ENCODE measurements at places on chromosomes 3 and 15.

DNA sequence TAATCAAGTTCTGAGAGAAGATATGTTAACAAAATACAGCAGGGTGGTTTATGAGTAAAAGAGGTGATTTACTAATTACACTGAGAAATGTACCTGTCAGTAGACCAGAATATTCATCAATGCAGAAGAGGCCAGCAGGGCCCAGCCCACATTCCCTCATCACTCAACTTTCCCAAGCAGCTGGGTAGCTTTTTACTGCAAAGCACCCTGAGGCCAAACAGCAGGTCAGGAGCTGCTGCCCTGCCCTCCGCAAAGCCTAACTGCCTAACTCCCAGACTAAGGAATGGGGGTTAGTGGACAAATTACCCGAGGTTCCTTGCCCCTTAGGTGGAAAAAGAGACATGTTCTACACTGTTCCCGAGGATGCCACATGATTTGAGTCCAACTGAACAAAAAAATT, 108.2 kb downstream of the TBL1XR1 start:
- DNase-seq: no peak

- DNase-seq: peak; percentile 2
Measured at GRCh38 chr3:84547971-84548970, 410.5 kb upstream of the CADM2 start.

DNA sequence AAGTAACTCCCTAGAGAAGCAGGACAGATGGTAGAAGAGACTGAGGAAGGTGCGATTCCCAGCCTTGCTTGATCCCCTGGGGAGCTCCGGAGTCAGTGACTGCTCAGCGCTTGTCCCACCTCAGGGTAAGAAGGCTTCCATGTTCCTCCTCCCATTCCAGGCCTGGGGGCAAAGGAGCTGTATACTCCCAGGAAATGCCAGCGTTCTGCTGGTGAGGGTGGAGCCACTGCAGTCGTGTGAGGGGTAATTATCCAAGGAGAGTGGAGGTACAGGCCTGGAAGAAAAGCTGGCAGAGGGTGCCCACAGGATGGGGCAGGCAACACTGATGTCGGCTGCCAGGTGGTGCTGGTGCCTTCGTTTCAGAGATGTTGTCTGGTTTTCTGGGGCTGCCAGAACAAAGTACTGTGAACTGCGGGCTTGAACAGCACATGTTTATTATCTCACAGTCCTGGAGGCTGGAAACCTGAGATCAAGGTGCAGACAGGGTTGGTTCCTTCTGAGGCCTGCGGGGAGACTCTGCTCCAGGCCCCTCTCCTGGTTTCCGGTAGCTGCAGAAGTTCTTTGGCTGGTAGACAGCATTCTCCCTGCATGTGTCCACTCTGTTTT, 12.1 kb upstream of the APBA2 start:
- DNase-seq: no peak

- no peak for DNase-seq
Measured at GRCh38 chr3:55660642-55661041, 173.5 kb upstream of the WNT5A start.

DNA sequence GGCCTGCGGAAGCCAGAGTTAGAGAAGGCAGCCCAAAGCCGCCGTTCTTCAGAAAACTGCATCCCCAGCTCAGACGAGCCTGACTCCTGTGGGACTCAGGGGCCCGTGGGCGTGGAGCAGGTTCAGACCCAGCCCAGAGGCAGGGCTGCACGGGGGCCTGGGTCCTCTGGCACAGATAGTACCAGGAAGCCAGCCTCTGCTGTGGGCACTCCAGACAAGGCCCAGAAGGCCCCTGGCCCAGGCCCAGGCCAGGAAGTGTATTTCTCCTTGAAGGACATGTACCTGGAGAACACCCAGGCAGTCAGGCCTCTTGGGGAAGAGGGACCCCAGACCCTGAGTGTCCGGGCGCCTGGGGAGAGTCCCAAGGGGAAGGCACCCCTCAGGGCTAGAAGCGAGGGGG, 23.1 kb downstream of the ALPK3 start:
- no peak for DNase-seq

DNA sequence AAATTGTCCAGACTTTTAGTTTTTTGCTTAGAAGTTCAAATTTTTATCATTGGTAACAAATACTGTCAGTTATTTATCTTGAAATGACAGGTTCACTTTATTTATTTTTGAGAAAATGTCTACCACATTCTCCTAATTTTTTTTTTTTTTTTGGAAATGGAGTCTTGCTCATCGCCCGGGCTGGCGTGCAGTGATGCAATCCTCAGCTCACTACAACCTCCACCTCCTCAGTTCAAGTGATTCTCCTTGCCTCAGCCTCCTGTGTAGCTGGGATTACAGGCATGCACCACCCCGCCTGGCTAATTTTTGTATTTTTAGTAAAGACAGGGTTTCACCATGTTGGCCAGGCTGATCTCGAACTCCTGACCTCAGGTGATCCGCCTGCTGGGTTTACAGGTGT, 16.1 kb upstream of the EBLN2 start:
- DNase-seq: no peak

- no peak for DNase-seq
Measured at GRCh38 chr3:23760325-23760724, 45.4 kb upstream of the UBE2E1 start.

DNA sequence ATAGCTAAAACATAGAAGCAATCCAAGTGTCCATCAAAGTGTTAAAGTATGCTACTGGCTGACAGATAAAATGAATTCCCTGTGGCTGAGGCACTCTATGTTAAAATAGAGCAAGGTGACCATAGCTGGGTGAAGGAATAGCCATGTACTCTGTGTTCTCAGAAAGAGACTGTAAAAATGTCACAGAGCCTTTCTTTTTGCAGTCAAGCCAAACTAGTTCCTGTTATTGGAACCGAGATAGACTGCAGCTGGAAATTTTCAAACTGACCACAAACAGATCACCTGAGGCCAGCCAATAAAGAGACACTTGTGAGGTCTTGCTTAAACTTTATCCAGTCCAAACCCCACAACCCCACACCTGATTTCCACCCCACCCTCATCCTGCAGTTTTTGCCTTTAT, 422.8 kb upstream of the NAALADL2 start:
- DNase-seq: no peak

DNA sequence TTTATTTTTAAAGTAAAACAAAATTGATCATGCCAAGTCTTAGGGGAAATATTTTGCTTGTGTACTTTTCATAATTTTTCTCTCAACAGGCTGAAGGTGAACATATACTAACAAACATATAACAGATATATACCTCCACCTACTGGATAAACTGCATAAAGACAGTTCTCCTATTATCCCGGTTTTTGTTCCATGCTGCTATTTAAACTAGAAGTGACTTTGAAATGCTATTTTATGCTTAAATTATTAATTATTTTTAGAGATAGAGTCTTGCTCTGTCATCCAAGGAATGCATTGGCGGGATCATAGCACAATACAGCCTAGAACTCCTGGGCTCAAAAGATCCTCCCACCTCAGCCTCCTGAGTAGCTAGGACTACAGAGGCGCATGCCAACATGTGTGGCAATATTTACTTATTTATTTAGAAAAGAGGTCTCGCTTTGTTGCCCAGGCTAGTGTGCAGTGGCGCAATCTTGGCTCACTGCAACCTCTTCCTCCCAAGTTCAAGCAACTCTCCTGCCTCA, 49.8 kb downstream of the ST3GAL6 start:
- DNase-seq: peak; percentile 5

DNA sequence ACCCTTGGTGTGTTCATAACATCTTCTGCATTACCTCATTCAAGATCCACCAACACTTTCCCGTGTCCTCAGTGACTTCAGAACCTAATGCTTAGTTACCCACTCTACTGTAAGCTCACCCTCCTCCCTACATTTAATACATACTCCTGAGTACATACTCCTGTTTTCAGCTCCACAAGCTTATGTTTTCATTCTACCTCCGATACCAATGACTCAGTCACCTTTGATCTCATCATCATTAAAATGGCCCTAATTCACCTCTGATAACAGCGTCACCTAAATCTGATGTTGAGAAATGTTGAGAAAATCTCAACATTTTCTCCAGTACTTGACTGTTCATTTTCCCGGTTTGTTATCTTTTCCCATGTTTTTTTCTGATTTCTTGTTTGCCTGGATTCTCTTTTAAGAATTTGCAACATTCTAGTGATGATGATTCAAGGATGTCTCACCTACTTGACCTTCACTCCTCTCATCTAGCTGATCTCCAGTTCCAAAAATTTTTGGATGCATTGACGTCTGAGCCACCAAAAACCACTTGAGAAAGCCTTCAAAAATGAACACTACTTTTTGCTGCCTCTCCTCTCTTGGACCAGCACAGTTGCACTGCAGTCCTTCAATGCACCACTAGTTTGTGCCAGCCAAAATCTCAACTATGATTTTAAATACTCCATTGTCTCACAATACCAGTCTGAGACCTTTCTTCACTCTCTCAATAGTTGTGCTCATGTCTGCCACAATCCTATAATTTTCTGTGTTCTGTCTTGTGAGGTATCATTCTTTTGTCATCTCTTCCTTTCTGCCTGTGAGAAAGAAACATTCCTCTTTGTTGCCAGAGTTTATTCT, 220.7 kb upstream of the SEMA6D start:
- no peak for DNase-seq

- no peak for DNase-seq
Measured at GRCh38 chr3:151563305-151563704, 102.4 kb upstream of the IGSF10 start.

DNA sequence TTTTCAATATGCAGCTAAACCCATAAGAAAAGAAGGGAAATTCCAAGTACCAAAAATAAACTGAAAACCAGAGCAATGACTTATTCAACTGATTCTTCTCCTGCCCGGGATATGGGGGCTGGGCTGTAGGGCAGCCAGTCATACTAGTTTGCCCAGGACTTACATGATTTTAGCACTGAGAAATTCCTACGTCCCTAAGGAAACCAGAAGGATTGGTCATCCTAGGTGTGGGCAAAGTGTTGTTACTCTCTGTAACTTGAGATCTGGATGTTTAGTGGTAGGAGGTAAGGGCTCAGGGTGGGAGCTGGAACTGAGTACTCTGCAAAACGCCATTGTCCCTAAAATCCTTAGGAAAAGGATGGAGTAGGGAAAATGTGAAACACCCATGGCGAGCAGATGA, 1.2 kb upstream of the DAZL start:
- no peak for DNase-seq

- no peak for DNase-seq
Measured at GRCh38 chr15:77547801-77548588, 84.7 kb downstream of the LINGO1 start.

- DNase-seq: no peak
Measured at GRCh38 chr3:82031596-82031995, 270.2 kb upstream of the GBE1 start.

DNA sequence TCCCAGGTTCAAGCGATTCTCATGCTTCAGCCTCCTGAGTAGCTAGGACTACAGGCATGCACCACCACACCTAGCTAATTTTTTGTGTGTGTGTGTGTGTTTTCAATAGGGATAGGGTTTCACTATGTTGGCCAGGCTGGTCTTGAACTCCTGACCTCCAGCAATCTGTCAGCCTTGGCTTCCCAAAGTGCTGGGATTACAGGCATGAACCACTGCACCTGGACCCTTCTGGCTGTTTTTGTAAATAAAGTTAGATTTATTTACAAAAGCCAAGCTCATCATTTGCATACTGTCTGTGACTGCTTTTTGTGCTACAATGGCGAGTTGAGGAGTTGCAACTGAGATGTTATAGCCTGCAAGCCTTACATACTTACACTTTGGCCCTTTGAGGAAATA, 28.6 kb upstream of the IL16 start:
- no peak for DNase-seq

GRCh38 chr3:57086201-57086600, 25.7 kb downstream of the SPATA12 start:
- no peak for DNase-seq

DNA sequence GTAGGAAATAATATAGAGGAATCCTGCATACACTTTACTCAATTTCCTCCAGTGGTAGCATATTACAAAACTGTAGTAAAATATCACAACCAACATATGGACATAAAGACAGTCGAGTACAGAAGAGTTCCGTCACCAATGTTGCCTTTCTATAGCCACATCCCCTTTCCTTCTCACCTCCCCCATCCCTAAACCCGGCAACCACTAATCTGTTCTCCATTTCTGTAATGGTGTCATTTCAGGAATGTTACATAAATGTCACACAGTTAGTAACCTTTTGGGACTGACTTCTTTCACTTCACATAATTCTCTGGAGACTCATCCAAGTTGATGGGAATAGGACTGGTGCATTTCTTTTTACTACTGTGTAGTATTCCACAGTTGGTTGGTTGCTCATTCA, 41.4 kb upstream of the ATG7 start:
- DNase-seq: no peak

- no peak for DNase-seq
Measured at GRCh38 chr3:15273227-15273626, 59.2 kb downstream of the SH3BP5 start.

DNA sequence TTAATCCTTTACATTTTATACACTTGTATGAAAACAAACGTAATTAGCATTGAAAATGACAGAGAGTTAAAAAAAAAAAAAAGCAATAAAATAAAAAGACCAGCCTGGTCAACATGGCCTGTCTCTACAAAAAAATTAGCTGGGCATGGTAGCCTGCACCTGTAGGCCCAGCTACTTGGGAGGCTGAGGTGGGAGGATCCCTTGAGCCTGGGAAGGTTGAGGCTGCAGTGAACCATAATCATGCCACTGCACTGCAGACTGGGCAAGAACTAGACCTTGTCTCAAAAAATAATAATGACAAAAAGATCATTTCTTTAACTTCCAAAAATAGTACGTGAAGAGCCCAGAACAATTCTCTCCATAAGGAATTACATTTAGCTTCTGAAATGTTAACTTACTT, 1.9 kb downstream of the SSR3 start:
- no peak for DNase-seq

DNA sequence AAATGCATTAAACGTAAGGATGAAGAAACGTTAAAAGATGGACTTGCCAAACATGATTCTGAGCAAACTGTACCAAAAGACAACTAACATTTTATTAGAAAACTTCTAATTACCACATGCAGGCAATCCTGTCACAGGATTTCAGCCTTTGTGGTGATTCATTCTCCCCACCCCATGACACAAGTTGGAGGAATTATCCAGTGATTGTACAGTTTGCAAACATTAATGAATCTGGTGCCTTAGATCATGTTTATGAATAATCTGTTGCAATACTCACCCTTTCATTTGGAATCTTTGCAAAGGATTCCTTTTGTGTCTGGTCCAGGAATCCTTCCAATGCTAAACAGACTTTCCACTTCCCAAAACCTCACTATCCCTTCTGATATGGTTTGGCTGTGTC, 23.3 kb upstream of the ERC2 start:
- no peak for DNase-seq

GRCh38 chr15:28075573-28075972, 23.5 kb downstream of the OCA2 start:
- DNase-seq: peak; percentile 84

GRCh38 chr3:125644036-125645005, 49.0 kb upstream of the OSBPL11 start:
- DNase-seq: no peak

GRCh38 chr3:33385423-33385822, 54.8 kb downstream of the UBP1 start:
- no peak for DNase-seq

GRCh38 chr15:69626095-69627066, 173.8 kb downstream of the RPLP1 start:
- no peak for DNase-seq
